ENCODE measurements at places on chromosomes 11 and 22.

DNA sequence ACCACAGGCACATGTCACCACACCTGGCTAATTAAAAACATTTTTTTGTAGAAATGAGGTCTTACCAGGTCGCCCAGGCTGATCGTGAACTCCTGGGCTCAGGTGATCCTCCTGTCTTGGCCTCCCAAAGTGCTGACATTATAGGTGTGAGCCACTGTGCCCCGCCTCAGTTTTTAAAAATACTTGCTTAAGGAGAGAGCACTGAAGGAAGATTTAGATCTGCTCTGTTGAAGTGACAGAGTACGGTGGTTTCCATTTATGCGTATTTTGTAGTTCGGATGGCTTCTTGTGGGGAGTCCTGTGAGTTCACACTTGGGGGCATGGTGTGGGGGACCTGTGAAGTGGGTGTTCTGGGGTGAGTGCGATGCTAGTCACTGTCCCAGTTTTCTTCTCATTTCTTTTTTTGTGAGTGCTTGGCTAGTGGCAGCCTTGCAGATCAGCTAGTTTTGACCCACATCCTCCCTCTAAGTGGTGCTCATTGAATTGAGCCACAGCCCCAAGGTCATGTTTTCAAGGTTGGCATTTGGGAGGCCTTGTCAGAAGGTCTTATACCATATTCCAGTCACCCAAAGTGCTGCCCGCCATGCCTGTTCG lies 31.5 kb downstream of the PTPRJ start:
- no peak for DNase-seq

GRCh38 chr22:32991353-32992101 lies 66.7 kb downstream of the SYN3 start:
- DNase-seq, result no peak

- no peak for DNase-seq
Observed at GRCh38 chr11:64846998-64847666, 2.7 kb upstream of the CDC42BPG start.

DNA sequence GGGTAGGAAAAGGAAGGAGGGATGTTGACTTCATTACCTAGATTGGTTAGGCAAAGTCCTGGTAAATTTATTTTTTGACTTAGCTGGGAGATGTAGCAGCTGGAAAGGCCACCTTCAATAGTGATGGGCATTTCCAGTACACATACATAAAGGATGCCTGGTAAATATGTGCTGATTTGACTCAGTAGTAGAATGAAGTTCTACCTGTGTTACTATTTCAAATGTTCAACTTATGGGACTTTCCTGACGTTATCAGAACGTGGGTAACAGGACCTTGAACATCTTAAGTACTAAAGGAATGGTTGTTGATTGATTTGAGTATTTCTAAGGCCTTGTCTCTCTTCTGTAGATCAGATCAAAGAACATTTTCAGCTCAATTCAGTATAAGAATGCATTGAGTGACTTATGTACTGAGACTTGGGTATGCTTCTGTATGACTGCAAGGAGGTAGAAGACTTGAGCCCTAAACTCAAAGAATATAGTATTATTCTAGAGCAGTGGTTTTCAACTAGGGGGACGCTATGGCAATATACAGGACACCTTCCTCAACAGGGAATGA lies 27.1 kb downstream of the RNF121 start:
- DNase-seq, result no peak

DNA sequence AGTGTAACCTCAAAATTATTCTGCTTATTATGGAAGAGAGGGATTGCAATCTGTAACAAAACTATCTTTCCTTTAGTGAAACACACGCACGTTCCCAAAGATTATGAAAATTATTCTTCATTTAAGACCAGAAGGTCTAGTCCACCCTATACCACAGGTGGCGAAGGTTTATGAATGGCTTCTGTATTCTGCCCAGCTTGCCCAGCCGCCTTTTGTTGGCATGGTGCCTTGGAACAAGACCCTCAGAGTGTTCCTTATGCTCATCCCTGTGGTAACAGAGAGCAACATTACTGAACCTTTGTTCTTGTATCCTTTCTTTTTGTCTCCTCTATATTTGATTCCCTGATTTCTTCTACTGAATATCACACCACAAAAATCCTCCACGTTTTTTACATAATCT lies 116.4 kb downstream of the FAR1 start:
- no peak for DNase-seq

GRCh38 chr11:13042873-13043342 lies 33.8 kb downstream of the RASSF10 start:
- no peak for DNase-seq

- DNase-seq, result no peak
Observed at GRCh38 chr11:61718621-61719302, 33.7 kb upstream of the MYRF start.

GRCh38 chr11:133946051-133946450 lies 10.7 kb downstream of the IGSF9B start:
- DNase-seq, result no peak

DNA sequence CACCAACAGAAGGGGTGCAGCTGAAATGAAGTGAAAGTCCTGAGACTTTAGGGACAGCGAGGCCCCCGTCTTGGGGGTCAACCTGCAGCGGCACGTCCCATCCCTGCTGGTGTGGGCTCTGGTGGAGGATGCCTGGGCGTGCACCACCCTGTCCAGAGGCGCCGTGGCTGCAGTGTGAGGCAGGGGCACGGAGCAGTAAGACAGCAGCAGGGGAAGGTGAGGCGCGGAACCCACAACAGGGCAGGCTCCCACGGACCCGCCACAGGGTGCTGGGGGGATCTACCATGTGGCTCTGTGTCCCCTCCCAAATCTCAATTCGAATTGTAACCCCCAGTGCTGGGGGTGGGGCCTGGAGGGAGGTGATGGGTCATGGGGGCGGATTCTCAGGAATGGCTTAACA lies 158.6 kb downstream of the SHANK2 start:
- no peak for DNase-seq

GRCh38 chr11:11972730-11973341 lies 35.6 kb downstream of the DKK3 start:
- DNase-seq, result no peak

DNA sequence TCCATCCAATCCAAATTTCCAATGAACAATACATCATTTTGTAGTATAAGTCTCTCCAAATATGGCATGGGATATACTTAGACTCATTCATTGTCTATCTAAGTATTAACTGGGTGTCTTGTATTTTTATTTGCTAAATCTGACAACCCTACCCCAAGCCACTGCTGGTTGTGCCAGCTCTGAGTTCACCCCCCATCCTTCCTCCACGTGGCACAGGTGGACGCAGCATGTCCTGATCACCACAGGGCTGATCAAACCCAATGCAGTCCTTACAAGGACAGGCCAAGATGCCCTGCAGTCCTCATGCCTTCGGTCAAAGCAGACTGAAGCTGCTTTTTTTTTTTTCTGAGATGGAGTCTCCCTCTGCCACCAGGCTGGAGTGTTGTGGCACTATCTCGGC lies 62.8 kb downstream of the SYN3 start:
- no peak for DNase-seq

- no peak for DNase-seq
Observed at GRCh38 chr22:49881856-49882255, 28.2 kb downstream of the ZBED4 start.

GRCh38 chr11:130560000-130560780 lies 111.7 kb downstream of the ADAMTS15 start:
- DNase-seq, result no peak

- DNase-seq, result no peak
Observed at GRCh38 chr22:17472932-17473331, 90.4 kb upstream of the SLC25A18 start.

GRCh38 chr11:121213362-121213893 lies 79.1 kb upstream of the SC5D start:
- DNase-seq, result no peak

DNA sequence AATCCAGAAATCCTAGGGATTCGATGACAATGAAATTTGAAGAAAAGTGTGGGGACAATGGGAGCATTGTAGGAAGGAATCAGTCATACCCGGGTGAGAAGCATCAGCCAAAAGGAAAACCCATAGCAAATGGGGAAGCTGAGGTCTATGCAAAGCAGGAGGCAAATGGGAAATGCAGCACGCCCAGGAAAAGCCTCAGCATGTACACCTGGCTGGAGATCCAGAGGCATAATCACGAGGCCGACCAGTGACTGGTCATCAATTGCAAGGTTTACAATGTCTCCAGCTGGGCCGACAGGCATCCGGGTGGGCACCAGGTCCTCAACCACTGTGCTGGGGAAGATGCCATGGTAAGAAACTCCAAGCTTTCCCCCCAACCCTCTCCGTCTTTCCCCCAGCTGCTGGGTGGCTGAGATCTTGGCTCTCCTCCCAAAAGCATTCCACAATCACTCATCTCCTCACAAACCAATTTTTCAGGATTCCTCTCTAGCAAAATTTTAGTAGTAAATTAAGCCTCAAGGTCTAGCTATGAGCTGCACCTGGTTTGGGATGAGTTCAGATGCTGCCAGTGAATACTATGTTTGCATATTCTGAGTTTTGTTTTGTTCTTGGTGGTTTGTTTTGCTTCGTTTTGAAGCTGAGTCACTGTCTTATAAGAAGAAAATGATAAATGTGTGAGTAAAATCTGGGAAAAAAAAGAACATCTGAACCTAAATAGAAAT lies 98.0 kb upstream of the OR5AK2 start:
- DNase-seq, result no peak

GRCh38 chr22:50498322-50498890 lies 9.1 kb downstream of the LMF2 start:
- DNase-seq, result no peak

DNA sequence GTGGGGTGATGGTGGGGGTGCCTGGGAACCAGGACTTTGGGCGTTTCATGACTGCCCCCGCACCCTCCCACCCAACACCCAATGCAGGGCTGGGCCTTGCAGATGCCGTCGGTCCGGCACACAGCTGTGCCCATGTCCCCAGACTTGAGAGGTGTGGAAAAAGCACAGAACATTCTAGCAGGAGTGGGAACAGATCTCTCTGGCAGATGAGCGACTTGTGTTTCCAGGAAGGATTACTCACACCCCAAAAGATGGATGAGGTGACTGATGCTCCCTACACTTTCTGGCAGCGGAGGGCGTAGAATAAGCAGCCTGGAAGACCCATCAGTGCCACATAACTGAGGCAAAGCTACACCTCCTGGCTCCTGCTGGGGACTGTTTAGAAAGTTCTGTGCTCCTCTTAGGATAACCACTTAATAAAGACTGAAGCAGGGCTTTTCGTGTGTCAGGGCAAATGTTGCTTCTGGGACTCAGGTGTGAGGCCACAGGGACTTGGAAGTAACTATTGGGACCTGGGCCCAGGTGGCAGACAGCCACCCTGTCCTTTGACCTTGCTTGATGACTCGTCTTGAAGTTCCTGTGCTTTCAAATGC lies 24.2 kb downstream of the FBLN1 start:
- DNase-seq, result no peak

GRCh38 chr22:38930512-38930911 lies 26.9 kb upstream of the APOBEC3A start:
- DNase-seq, result no peak

GRCh38 chr11:21514316-21514715 lies 678.6 kb upstream of the ANO5 start:
- no peak for DNase-seq

DNA sequence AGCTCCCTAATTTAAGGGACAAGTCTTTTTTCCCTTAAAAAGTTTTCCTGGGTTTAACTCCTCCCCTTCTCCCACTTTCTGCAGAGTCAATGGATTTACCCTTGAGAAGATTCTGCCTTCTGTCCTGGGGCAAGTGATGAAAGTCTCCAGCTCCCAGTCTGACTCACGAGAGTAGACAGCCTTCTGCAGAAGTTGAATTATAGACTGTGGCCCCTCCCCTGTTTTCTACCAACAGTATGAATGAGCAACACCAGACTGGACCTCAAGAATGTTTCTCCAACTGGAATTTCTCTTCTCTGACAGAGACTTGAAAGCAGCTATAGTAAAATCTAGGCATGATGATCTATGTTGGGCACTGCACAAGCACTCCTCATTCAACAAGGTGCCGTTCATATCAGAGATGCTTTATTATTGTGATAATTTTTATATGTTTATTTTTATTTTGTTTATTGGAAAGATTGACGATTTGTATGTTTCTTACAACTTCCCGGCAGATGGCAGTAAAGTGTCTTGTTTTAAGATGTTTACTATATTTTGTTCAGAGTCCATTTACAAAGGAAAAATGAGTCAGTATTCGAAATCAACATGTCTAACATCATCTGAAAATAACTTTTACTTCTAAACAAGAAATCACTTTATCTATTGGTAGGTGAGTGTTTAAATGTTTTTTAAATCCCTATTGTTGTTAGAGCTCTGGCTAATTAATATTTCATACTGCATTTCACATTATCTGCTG lies 56.6 kb downstream of the LMO2 start:
- no peak for DNase-seq

DNA sequence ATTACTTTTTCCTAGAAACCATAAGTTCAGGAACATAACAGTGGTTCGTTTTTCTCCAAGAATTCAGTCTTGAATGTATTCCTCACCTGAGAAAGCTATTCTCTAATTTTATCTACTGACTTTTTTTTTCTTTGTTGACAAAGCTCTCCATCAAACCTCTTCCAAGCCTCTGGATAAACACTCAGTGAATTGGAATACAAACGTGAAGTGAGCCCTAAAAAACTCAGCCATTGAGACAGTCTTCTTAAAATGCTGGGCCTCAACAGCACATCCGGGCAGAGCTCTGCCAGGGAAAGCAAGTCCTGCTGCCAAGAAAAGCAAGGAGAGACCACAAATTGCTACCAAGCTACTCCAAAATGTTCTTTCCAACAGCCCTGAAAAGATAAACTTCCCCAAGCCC lies 7.7 kb upstream of the SLC1A2 start:
- DNase-seq, result no peak

DNA sequence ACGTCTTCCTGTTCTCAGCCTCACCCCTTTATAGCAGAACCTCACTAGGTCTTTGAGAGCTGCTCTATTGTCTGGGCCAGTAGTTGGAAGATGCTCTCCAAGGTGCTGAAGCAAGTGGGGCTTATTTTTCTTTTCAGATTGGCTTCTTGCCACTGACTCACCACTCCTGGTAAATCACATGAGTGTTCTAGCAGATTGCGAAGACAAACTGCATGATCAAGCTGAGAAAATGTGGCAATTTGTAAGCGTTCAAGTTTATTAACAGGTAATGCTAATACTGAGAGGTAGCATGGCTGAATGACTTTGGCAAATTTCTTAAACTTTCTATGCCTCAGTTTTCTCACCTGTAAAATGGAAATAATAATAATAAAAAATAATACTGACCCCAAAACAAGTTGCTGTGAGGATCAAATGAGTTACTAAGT lies 59.2 kb downstream of the CACNG2 start:
- DNase-seq, result no peak
